ENCODE measurements at places on chromosomes 2 and 18.

GRCh38 chr2:110998311-110998710 lies 122.4 kb upstream of the BCL2L11 start:
- no peak for DNase-seq

- DNase-seq: peak; percentile 79
Observed at GRCh38 chr2:11746376-11746806, at the start of gene LPIN1. LPIN1 (plus strand) TSS chr2:11746632; CDS start chr2:11765542, 18,910 bp downstream.

GRCh38 chr18:50590593-50590992 lies 30.7 kb downstream of the MAPK4 start:
- no peak for DNase-seq

DNA sequence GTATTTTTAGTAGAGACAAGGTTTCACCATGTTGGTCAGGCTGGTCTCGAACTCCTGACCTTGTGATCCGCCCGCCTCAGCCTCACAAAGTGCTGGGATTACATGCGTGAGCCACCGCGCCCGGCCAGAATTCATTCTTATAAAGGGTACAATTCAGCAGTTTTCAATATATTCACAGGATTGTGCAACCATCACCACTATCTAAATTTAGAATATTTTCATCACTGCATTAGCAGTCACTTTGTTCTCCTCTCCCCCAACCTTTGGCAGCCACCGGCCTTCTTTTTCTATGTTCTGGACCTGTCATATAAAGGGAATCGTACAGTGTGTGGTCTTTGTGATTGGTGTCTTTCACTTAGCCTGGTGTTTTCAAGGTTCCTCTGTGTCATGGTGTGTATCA lies 40.7 kb downstream of the TCF7L1 start:
- no peak for DNase-seq

- DNase-seq: no peak
Observed at GRCh38 chr2:70901227-70902066, 34.3 kb upstream of the ATP6V1B1 start.

DNA sequence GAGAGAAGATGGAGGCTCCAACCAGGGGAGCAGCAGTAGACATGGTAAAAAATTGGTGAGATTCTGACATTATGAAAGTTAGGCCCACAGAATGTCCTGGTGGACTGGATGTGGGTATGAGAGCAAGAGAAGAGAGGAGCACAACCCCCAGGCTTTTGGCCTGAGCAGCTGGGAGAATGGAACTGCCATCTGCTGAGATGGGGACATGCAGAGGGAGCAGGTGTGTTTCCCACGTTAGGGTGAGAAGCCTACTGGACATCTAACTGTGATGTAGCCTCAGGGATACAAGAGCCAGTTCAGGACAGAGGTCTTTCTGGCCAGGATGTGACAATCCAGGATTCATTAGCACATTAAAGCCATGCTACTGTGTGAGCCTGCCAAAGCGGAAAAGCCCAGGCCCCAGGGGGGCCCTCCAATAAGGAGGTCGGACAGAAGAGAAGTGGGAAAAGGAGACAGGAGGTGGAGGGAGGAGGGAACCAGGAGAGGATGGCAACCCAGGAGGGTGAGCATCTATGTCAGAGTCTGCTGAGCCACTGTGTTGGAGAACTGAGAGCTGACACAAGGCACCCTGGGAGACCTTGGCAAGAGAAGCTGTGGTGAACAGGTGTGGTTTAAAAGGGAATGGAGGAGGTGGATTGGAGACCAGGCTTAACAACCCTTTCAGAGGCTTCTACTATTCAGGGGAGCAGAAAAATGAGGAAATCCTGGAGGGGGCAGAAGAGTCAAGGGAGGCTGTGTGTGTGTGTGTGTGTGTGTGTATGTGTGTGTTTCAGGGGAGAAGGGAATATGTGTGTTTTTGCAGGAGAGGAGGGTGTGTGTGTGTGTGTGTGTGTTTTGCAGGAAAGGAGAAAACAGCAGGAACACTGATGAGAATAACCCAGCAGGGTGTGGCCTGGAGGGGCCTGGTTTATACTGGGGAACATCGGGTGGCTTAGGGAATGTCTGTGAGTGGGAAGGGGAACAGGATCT lies 10.5 kb downstream of the CYB5A start:
- no peak for DNase-seq

DNA sequence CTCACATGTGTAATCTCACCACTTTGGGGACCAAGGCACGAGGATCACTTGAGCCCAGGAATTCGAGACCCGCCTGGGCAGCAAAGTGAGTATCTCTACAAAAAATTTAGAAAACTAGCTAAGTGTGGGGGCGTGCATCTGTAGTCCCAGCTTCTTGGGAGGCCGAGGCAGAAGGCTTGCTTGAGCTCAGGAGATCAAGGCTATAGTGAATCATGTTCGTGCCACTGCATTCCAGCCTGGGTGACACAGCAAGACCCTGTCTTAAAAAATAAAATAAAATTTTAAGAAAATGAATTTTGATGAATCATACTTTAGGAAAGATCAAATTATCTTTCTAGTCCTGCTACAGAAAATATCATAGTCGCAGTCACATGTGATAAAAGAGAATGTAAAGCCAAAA lies 46.9 kb downstream of the CABYR start:
- no peak for DNase-seq

DNA sequence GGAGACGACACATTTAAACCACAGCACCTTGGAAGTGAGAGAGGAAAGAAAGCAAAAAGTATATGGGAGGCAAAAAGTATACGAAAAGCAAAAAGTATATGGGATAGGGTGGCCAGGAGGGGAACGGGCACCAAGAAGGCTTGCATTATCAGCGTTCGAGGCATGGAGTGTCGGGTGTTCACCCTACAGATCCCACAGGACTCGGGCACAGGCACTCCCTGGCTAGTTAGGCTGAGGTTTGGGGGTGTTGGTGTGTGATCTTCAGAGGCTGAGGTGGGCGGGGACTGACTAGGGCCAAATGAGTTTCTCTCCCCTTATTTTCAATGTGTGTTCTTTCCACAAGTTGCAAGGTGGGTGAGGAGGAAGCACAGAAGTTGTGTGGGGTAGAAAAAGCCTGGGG lies 86.6 kb downstream of the EVA1A start:
- DNase-seq: no peak

DNA sequence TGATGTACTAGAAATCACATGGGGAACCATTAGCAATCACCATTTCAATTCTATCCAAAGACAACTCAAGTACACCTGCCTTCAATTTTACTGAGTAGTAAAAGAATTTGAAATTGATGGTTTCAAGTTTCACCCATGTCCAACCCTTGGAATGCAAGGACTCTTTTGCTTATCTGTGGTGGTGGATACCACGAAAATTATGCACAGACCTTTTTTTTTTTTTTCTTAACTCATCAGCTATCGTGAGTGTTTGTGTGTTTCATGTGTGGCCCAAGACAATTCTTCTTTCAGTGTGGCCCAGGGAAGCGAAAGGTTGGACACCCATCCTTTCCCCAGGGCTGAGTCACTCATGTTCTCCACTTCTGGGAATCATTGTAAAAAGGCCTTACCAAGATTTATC lies 23.1 kb downstream of the ID2 start:
- no peak for DNase-seq

DNA sequence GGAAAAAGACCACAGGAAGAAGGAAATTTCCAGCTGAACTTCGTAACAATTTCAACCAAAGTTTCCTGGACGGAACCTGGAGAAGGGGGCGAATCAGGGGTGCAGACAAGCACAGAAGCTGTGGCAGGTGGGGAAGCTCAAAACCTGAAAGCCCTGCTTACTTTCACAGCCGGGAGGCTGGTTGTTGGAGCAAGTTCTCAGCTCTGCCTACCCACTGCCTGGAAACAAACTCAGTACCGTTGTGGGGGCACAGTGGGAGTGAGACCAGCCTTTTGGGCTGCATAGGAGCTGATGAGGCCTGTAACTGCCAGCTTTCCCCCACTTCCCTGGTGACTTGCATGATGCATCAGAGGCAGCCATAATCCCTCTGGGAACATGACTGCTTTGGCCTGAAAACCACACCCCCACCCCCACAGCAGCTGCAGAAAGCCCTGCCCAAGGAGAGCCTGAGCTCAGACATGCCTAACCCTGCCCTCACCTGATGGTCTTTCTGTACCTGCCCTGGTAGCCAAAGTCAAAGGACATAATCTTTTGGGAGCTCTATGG lies 207.0 kb upstream of the VWC2L start:
- DNase-seq: no peak

- peak; percentile 25 for DNase-seq
Observed at GRCh38 chr2:263774-264492, at the start of gene SH3YL1. SH3YL1 (minus strand) TSS chr2:264032; CDS start chr2:263984, 48 bp downstream.

GRCh38 chr2:190214426-190215194 lies 105.0 kb downstream of the HIBCH start:
- DNase-seq: no peak

DNA sequence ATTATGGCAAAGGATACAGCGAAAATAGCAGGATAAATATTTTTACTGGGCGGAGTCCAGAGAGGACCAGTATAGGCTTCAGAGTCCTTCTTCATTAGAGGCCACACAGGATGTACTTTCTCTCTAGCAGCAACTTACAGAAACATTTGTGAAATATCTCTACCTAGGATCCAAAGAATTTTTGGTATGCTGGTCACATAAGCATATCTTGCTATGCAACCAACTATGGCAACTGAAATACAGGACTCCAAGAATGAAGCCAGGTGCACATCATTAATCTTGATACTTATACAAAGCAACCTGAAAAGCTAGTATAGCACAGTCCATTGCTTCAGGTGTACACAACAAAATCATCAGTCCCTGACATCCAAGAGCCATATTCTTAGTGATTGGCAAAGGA lies 59.1 kb upstream of the NABP1 start:
- DNase-seq: no peak

DNA sequence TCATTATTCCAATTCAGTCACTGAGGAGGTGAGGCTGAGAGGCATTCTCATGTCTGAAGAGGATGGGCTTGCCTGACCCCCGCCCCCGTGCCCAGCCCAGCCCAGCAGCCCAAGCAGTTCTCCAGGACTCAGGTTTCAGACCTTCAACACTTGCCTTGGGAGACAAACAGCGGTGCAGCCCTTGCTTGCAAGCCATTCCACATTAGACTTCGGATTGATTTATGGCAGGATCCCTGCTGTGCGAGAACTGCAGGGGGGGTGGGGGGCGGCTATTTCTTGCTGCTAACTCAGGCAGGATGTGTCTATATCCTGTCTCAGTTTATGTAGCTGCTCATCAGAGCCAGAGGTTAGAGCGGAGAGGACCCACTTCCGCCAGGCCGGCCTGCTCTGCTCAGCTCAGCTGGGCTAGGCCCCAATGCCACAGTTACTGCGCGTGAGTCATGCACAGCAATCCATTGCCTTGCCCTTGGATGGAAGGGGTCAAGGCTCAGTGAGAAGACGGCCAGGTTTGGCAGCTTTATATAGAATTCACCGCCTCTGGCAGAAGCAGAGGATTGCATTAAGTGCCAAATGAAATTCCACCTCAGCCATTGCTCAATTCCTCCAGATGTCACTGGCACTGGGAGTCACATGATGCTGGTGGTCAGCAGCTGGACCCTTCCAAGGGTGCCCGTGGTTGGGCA lies 1.8 kb downstream of the GYPC start:
- DNase-seq: peak; percentile 42

- no peak for DNase-seq
Observed at GRCh38 chr2:136106505-136106904, 11.4 kb downstream of the CXCR4 start.

- DNase-seq: no peak
Observed at GRCh38 chr18:70058916-70059315, 111.2 kb upstream of the CD226 start.

DNA sequence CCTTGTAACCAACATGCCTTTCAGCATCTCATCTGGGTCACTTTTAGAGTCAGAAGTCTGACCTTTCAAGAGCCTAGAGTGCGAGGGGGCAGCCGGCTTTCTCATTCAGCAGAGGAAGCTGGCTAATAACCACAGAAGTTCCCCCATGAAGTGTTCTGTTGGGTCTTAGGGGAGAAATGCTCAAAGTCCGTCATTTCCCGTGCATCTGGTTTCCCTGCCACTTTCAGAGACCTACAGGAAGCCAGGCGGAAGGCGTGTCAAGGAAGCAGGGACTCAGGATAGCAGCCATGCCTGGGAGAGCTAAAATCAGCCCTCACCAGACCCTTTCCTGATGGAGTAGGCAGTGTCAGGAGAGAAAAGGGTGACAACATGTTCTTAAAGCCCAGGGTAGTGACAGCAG lies 301.8 kb upstream of the ID2 start:
- DNase-seq: no peak

DNA sequence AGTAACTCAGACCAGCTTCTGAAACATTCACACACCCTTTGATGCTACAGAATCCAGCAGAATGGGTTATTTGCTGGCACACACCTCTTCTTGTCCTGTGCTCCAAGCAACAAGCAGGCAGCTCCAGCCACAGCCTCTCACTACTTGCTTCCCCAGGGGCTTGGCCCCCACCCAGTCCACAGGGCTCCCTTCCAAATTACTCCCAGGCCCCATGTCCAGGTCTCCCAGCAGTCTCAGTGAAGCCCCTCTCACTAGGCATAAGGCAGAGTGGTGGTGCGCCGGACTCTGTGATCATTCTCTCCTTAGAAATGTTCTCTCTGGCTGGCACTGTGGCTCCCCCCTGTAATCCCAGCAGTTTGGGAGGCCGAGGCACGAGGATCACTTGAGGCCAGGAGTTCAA lies 25.9 kb downstream of the ITM2C start:
- no peak for DNase-seq

GRCh38 chr2:48722391-48722790 lies 33.1 kb downstream of the LHCGR start:
- DNase-seq: no peak

DNA sequence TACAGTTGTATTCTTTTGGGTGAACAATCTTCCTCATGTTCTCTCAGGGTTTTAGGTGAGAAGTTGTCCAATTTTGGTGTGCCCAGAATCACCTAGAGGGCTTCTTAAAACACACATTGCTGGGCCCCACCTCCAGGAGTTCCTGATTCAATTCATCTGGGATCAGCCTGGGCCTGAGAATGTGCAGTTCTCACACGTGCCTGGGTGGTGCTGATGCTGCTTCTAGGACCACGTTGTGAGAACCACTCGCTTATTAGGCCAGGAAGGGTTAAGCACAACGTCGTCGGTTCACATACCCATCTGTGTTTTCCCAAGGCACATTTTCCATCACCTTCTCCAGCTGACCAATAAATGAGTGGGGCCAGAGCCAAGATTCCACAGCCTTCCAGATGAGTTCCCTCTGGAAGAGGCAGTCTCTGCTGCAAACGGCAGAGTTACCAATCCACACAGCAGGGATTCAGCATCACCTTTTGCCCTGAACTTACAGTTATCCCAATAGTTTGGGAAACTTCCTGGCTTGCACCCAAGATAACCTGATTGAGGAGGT lies 277.7 kb upstream of the HNRNPA3 start:
- DNase-seq: no peak

- DNase-seq: no peak
Observed at GRCh38 chr2:99425022-99425421, 64.8 kb downstream of the REV1 start.

DNA sequence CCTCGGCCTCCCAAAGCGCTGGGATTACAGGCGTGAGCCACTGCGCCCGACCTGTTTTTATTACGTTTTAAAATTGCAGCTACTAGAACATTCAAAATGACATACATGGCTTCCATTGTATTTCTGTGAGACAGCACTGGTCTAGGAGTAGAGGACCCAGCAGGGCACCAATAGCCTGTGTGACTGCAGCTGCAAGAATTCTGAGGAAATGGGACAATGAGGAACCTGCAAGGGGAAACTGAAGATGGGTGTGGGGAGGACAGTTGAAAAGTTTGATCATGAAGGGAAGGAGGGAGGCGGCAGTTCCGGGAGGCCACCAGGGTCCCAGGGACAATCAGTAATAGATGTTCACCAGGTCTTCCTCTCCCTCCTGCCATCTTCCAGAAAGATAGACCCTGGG lies 13.9 kb upstream of the DNPEP start:
- no peak for DNase-seq

- no peak for DNase-seq
Observed at GRCh38 chr2:216877085-216877484, 17.2 kb upstream of the TNP1 start.

- DNase-seq: no peak
Observed at GRCh38 chr2:73253400-73253799, 19.3 kb downstream of the CCT7 start.
